ENCODE measurements at places on chromosomes 4 and X.
A peak's percentile ranks its signal among the peaks of the same experiment; 100 is the strongest.

DNA sequence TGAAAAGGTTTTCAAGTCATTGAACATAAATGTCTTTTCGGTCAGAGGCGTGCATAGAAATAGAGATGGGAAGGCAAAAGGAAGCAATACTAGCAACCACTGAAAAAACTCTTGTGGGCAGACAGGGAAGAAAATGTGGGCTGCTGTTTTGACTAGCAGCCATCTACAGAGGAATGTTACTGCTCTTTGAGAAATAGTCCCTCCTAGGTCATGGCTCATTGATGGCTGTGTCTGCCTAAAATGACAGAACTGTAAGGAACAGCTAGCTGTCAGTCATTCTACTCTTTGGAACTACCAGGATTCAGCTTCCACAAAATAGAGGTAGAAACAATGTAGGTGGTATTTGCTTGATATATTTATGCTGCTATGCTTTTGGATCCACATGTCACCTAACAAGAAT, 26.9 kb upstream of the TMPRSS11B start:
- DNase-seq = peak; percentile 6

DNA sequence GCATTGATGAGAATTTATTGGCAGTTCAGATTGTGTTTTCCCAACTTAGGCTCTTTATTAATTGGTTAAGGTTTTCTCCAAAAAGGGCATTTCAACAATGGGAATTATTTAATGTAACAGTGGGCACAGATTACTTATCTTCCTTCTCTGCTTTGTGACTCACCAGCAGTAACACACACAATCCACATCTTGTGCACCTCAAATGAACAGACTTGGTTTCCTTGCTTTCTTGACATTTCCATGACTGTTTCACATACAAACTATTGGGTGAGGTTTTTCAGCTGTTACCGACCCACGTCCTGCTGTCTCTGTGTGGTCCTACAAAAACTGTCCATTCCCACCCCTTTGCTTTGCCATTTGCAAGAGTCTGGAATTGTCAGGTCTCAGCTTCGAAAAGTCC, 38.1 kb downstream of the CCNI start:
- no peak for DNase-seq

DNA sequence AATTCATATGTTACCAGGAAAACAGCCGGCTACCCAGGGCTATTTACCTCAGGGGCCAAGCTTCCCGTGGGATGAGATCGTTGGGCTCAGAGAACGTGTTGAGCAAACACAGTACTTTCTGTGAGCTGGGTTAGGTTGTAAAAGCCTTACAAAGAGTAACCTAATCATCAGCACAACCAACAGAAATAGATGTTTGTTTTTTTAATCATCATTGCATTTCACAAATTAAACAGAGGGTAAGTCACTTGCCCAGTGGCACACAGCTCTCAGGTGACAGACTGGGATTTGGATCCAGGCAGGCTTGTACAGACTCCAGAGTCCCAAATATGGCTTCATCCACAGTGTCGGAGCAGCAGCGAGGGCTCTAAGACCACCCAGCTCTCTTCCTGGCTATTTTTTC, 20.1 kb downstream of the SPON2 start:
- DNase-seq = no peak

- DNase-seq = peak; percentile 63
These were observed 115.9 kb downstream of the NSUN7 start for GRCh38 chr4:40865696-40866095.

DNA sequence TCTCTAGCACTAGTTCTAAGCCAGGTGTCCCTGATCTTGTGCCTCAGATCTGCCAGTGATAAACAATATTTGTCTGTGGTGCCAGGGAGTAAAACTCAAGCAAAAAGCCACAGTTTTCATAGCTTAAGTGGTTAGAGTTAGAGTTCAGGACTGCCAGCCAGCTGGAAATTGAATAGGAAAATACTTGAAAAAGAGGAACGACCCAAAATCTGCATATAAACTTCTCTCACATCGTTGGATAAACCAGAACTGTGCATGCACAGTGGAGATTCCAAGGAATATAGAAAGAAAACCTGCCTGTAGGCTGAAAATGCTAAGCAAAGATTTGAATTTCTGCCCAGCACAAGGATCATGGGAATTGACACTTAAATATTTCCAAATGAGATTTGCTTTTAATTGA, 35.0 kb upstream of the GNPDA2 start:
- no peak for DNase-seq

DNA sequence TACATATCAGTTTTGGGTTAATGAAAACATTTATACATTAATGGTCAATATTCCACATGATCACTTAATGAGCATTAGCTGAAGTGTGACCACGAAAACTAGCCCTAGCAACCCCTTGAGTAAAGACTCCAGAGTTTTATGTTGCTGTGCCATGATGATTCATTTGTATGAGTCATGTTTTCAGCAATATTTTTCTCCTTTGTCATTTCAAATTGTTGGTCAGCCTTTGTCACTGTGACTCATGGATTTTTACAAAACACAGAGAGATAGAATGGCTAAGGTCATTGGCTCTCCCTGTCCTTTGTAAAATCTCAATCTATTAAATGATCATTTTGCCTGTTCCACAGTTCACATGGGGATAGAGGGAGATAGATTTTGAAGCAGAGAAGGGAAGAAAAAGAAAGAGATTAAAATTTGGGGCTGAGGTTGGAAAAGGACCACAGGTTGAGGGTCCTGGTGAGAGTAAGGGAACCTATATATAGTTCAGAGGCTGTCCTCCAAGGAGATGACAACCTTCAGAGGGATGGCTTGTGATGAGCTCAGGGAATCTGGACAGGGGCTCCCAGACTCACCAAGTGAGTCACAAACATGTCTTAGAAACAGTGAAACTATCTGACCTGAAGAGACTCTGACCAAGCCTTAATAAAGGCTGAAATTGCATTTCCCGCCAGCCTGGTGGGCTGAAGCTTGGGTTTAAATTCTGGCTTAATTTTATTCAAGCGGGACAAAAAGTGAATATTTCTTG, 25.6 kb downstream of the NR0B1 start:
- peak; percentile 97 for DNase-seq

- no peak for DNase-seq
These were observed 10.2 kb downstream of the RGS12 start for GRCh38 chr4:3302786-3303564.

- DNase-seq = peak; percentile 30
These were observed 482 bp downstream of the GSTCD start for GRCh38 chr4:105709081-105709450.

DNA sequence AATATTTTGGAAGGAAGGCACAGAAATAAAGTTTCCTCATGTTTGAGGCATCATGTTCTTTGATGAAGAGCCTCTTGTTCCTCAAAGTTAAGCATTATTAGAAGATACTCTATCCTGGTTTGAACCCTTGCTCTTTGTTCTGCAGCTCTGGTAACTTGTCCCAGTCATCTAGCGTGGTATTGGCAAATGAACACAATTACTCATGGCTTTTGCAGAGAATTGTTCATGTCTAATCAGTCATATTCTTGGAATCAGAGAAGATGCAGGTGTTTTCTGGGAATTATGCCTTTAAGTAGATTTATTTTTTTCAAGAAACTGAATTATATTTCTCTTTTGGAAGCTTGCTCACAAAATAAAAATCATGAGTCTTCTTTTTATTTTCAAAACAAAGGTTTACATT, 52.9 kb upstream of the HPGDS start:
- DNase-seq = no peak

DNA sequence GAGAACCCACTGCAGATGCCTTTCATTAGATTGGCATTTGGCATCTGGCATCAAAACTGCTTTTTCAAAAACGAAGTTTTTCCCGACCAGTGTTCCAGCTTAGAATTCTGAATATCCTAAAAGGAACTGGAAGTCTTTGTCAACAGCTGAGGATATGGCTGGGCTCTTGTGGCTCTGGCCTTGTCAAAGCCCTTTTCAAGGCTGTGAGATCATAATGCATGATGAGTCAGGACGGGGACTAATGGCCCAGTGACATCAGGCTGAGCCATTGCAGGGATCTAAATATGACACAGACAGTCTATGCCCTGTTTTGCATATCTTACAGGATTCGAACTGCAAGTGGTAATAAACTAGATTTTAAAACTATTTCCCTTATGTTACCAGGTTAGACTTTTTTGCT, 306.4 kb downstream of the PTTG2 start:
- peak; percentile 87 for DNase-seq
